ENCODE measurements at places on chromosomes 11 and 22.

- DNase-seq, result peak; percentile 20
These were observed 102.7 kb downstream of the BRD1 start for GRCh38 chr22:49724893-49725489.

GRCh38 chr11:8338138-8338537 is 74.5 kb upstream of the LMO1 start:
- DNase-seq, result peak; percentile 12

GRCh38 chr11:113880971-113881370 is 5.6 kb upstream of the USP28 start:
- no peak for DNase-seq

GRCh38 chr11:32053151-32053888 is 37.6 kb upstream of the RCN1 start:
- no peak for DNase-seq

DNA sequence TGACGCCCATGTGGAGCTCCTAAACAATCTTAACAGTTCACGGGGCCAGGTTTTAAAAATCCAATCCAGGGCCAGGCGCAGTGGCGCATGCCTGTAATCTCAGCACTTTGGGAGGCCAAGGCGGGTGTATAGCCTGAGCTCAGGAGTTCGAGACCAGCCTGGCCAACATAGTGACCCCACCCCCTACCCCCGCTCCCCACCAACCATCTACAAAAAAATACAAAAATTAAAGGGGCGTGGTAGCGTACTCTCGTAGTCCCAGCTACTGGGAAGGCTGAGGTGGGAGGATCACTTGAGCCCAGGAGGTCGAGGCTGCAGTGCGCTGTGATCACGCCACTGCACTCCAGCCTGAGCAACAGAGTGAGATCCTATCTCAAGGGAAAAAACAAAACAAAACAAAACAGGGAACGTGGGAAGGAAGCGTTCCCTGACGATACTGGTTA is 689 bp upstream of the SART1 start:
- no peak for DNase-seq

DNA sequence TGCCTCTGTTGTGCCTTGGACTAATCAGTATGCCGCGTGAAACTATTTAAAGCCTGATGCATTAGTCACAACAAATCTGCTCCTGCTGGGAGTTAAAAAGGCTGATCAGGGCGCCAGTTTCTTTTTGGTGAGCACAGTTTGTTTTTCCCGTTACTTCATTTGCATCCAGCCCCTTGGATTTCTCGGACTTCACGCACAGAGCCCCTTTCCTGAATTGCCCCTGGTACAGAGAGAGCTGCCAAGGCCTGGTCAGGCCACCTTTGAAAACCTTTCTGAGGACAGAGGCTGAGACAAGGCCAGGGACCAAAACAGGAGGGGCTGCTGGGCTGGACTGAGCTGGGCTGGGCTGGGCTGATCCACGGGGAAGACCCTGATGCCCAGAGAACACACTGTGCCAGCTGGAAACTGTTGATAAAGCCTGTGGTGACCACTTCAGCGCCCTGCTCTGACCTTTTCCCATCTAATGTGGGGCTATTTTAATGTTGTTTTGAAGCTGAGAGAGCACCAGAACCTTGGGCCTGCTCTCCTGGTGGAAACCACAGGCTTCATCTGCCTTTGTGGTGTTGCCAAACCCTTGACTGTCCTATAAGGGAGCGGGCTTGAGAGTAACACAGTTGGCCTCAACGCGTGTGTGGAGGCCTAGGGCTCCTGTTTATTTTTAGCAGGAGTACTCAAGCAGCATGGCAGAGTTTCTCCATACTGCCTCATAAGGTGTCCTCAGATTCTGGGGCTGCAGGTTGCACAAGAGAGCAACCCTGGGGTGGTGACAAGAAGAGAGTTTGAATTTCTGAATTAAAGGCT is 44.2 kb downstream of the NAV2 start:
- DNase-seq, result no peak

GRCh38 chr22:28936200-28936599 is 52.8 kb downstream of the ZNRF3 start:
- no peak for DNase-seq

GRCh38 chr11:126185259-126186024 is 26.0 kb downstream of the RPUSD4 start:
- DNase-seq, result no peak

GRCh38 chr11:117819096-117820040 is 5.2 kb downstream of the FXYD2 start:
- DNase-seq, result peak; percentile 63

GRCh38 chr22:49540084-49540912 is 287.4 kb downstream of the BRD1 start:
- no peak for DNase-seq

DNA sequence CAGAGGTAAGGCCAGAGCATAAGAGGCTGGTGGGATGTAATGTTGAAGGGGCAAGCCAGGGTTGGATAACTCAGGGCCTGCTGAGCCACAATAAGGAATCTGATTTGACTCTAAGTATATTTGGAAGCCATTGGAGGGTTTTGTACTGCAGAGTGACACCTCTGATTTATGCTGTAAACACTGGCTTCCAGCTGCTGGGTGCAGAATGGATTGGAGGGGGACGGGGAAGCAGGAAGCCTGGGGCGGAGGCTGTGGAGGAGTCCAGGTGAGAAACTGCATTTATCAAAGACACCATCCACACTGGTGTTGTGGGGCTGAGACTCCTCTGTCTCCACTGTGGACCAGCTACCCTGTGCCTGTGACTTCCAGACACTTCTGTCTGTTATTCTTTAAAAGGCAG is 26.8 kb downstream of the MIAT start:
- DNase-seq, result no peak
